ENCODE measurements at places on chromosomes 7 and 10.

GRCh38 chr7:80107278-80107677, 27.4 kb upstream of the GNAI1 start:
- DNase-seq: no peak

GRCh38 chr7:137870078-137870477, 23.3 kb upstream of the DGKI start:
- DNase-seq: no peak

GRCh38 chr7:66039094-66039670, 36.4 kb upstream of the ASL start:
- no peak for DNase-seq

DNA sequence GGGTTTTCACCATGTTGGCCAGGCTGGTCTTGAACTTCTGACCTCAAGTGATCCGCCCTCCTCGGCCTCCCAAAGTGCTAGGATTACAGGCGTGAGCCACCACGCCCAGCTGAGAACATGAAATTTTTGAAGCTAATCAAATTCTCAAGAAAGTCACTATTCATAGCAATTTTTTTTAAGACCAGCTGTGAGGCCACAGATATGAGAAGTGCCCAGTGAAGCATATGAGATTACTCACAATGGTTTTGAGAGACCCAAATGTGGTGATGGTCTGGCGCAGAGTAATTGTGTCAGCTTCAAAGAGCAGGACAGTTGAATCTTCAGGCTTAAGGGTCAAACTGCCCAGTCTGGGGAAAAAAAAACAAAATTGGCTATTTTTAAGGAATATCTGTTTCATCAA, 16.2 kb downstream of the NCOA4 start:
- DNase-seq: no peak

- no peak for DNase-seq
Observed at GRCh38 chr7:36905841-36906240, 181.5 kb upstream of the AOAH start.

- no peak for DNase-seq
Observed at GRCh38 chr10:77566914-77567566, 70.6 kb downstream of the KCNMA1 start.

DNA sequence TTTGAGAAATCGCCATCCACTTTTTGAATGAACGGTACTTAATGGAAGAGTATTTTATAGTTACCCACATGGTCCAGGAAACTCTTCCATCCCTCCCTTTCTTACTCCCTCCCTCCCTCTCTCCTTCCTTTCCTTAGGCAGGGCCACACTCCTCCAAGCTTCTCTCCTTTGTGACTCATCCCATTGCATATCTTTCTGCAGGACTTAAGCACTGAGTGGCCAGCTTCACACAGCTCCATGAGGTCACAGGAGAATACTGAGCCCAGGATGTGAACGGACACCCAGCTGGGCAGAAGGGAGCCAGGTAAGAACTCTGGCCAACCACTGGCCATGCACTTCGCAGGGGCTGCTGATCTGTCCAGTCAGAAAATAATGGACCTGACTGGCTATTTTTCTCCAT, 189.7 kb upstream of the ADCY1 start:
- no peak for DNase-seq

DNA sequence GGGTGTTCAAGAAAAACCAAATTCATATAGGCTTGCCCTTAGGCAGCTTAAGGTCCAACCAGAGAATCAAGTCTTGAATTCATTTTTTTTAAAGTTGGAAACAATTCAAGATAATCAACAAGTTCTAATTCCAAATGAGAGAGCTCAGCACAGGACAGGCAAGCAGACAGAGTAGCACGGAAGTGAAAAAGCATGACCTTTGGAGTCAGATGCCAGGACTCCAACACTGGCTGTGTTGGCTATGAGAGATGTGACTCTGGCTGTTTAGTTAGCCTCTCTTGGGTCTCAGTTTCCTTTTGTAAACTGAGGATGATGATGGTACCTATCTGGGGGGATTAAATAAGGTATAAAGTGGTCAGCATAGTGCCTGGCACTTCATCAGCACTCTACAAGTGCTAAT, 49.3 kb downstream of the FBXW4 start:
- no peak for DNase-seq

DNA sequence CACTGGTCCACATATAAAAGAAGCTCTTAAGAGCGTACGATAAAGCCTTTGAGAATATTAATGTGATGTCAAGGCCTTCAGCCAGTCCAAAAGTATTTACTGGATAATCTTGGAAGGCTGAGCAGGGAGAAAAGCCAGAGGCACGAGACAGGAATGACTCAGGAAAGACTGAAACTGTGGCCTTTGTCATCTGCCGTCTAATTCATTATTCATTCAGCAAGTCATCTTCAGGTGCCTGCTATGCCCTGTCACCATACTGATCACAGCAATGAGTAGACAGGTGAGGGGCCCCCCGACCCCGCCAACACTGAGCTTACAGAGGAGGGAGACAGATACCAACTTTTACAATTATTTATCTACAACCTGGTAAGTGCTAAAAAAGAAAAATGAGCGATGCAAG, 78.9 kb downstream of the VOPP1 start:
- no peak for DNase-seq

GRCh38 chr10:17006631-17007417, 122.8 kb downstream of the CUBN start:
- no peak for DNase-seq

GRCh38 chr10:114815791-114816190, 5.8 kb upstream of the FHIP2A start:
- no peak for DNase-seq

GRCh38 chr10:110349386-110349785, 44.7 kb upstream of the SMNDC1 start:
- DNase-seq: no peak

- no peak for DNase-seq
Observed at GRCh38 chr10:110861930-110862649, 9.6 kb upstream of the PDCD4 start.

DNA sequence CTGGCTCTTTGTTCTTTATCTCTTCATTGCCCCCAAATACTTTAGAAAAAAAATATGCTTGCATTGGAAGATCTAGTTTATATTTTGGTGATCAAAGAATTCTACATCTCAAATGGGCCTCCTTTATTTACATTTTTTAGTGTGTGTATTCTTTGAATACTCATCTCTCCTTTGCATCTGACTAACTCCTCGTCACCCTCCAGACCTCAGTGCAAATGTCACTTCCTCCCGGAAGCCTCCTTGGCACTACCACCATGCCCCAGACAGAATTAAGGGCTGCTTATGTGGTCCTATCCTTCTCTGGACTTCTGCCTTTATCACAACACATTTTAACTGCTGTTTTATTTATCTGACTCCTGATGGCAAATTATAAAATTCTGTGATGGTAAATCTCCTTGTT, 52.0 kb upstream of the PPP1R3C start:
- no peak for DNase-seq

GRCh38 chr7:155283565-155284194, 14.0 kb upstream of the INSIG1 start:
- DNase-seq: no peak

Measured in stimulated activated CD8-positive, alpha-beta memory T cell treated with anti-CD3 and anti-CD28 coated beads, Interleukin-12 subunit alpha, Interleukin-12 subunit beta, amount 100 ng/mL, for 1 hour (primary cell).